ENCODE measurements at places on chromosomes 16 and 17.

GRCh38 chr17:67834634-67835033 lies 9.3 kb downstream of the BPTF start:
- DNase-seq, result no peak

GRCh38 chr17:67546578-67547527 lies 169.8 kb downstream of the PITPNC1 start:
- DNase-seq, result no peak

DNA sequence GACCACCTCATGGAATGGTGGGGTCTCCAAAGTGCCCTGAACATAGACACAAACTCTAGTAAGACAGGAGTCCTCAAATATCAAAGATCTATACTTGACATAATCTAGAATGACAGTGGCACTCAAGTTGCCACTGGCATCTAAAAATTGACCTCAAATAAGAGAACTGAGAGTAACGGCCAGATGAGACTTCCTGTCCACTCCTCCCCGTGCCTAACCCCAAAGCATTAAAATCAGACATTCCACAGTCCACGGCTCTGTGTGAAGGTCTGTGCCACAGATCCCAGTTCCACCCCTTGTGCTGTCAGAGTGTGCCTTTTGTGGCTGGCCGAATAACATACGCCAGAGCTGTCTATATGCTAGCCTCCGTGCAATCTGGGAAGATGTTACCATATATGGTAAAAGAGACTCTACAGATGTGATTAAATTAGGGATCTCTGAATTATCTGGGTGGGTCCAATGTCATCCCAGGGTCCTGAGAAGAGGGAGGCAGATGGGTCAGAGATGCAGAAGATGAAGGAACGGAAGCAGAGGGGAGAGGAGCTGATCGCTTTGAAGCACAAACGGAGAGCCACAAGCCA lies 21.0 kb upstream of the EVPL start:
- no peak for DNase-seq

GRCh38 chr17:40097931-40098845 lies 2.2 kb downstream of the NR1D1 start:
- DNase-seq, result no peak
